ENCODE measurements at places on chromosomes 11 and 22.

DNA sequence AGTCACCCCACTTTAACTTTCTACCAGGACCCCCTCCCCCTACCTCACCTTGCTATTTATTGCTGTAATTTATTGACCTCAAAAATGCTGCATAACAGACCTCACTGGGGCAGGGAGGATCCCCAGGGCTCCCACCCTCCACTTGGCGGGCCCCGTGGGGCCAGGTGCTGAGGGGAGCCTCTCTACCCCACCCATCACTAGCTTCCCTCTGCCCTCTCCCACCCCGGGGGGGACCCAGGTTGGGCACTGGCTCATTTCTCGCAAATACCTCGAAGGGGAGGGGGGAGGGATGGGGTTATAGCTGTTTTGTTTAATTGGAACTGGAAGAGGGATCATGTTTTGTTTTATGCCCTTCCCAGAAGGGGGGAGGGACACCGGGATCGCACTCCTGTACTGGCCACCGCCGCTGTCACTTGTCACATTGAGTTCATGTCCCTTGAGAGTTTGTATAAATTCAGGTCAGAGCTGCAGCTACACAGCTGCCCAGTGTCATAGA, 16.3 kb upstream of the TMEM191C start:
- no peak for DNase-seq

GRCh38 chr11:26608507-26609146, 36.6 kb upstream of the MUC15 start:
- no peak for DNase-seq

- DNase-seq, result no peak
Measured at GRCh38 chr11:73521621-73522020, 76.3 kb downstream of the FAM168A start.

- no peak for DNase-seq
Measured at GRCh38 chr11:128828350-128828749, 38.7 kb downstream of the KCNJ1 start.

GRCh38 chr11:126808836-126809235, 191.7 kb downstream of the KIRREL3 start:
- DNase-seq, result no peak

DNA sequence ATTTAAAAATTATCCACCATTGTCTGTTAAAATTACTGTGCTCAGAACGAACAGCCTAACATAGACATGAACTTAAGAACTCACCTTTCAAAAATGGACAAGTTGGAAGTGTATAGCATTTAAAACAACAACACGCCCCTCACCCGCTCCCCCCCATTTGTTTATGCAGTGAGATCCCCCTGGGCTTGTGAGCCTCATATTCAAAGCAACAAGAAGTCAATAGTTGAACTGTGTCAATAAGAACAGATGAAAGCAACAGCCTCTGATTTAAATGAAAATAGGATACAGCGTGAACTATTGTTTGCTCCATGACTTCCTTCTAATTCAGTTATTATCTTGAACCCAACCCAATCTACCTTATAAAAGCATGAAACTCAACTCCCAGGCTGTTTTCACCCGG, 314.2 kb downstream of the BLID start:
- DNase-seq, result no peak

DNA sequence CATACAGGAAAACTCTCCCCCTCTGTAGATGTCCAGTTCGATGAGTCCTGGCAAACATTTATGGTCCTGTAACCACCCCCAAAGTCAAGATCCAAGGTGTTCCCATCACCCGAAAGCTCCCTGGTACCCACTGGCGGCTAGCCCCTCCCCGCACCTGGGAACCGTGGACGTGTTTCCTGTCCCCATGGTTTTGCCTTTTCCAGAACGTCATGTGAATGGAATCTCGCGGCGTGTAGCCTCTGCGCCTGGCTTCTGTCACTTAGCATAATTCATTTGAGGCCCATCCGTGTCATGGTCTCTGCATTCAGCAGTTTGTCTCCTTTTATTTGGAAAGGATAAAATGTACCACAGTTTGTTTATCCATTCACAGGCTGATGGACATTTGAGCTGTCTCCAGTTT, 106.3 kb downstream of the KCNQ1 start:
- DNase-seq, result no peak

GRCh38 chr11:88398791-88399570, 61.4 kb upstream of the CTSC start:
- DNase-seq, result no peak

DNA sequence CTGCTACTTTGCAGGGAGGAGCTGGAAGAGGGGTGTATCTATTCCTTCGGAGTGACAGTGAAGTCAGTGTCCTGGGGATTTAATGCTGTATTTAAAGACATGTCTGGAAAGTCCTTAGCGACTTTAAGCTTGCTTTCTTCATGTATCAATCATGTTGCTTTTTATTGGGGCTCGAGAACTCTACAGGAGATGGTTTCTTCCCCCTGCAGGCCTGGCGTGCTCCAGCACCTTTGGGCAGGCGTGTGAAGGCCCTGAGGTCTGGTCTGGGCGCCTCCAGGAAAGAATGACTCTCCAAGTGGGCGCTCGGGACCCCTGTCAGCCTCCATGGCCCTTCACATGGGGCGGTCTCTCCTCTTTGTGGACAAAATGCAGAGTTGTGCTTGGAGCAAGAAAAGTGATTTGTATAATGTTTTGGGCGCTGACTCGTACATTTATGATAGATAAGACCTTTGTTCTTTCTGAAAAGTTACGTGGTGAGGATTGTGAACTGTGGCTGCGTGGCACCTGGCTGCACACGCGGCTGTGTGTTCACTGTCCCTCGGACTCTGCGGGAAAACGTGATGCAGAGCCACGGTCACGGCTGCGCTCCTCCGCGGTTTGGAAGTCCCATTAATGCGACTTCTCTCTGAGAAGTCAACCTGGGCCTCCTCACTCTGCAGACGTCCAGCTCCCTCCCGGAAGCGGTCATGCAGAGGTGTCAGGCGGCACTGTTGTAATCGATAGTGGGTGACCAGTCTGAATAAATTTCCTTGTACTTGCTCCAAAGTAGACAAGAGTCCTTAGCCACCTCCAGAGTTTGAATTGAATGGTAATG, 282.5 kb downstream of the TBC1D22A start:
- DNase-seq, result no peak

Data from H1 (cell line).